ENCODE measurements at places on chromosomes 7 and 10.

DNA sequence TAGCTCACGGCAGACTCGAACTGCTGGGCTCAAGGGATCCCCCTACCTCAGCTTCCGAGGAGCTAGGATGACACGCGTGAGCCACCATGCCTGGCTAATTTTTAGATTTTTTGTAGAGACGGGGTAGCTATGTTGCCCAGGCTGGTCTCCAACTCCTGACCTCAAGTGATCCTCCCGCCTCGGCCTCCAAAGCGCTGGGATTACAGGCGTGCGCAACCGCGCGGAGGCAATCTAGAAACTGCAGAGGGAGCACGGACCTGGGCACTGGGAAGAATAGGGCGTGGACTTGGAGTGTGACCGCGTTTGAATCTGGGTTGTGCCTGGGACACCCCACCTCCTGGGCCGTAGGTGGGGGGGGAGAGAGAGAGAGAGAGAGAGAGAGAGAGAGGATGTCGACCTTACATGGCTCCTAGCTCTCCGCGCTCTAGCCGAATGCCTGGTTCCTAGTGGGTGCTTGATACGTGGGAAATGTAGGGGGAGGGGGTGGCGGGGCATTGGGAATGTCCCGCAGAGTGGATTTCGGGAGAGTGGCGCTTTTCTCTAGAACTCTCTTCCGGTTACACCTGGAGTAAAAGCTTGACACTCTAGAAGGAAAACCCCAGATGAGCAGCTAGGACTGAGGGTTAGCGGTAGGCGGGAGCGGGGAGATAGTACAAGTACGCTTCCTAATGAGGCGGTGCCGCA is 1.2 kb upstream of the MAP3K8 start:
- DNase-seq = peak; percentile 72

DNA sequence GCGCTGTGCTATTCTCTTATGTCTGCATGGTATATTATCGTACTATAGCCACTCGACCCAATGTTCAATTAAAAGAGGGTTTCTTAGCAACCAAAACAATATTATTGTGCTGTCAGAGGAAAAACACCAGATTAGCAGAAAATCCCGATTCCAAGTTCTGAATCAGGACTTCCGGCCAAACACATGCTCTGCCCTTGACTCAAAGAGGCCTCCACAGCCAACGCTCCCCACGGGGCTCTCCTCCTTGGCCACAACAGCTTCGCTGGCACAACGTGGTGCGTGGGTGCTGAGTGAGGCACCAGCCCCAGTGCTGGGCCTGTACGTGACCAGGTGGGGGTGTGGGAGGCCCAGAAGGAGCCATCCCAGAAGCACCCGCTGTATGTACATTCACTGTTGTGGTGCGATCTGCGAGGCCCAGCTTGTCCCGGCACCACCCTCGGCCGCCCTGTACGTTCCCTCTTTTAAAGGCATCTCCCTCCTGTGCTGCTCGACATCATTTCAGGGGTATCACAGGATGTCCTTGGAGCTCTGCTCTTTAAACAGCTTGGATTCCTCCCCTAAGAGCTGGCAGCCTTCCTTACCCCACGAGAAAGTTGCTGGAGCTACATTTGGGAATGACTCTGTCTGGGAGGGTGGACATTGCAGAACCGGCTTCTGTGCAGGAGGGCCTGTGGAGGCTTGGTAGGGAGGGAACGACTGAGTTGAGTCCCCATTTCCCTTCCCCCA is 736.2 kb downstream of the PARD3 start:
- peak; percentile 92 for DNase-seq

DNA sequence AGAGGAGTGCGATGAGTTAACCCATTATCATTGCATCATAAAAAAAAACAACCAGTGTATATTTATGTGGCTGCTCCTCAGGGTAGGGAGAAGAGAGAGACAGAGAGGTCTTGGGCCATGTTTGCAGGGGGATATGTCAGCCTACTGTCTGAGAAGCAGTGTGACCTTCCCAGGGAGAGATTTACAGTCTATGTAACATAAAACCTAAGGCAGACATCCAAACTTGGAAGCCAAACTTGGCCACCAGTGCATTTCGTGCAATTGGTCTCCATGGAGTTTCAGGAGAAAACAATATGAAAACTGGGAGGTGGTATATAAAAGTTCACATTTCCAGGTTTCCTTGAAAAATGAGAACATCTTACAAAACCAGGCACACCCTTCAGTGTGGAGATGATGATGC is 85.9 kb upstream of the CXCL12 start:
- no peak for DNase-seq

DNA sequence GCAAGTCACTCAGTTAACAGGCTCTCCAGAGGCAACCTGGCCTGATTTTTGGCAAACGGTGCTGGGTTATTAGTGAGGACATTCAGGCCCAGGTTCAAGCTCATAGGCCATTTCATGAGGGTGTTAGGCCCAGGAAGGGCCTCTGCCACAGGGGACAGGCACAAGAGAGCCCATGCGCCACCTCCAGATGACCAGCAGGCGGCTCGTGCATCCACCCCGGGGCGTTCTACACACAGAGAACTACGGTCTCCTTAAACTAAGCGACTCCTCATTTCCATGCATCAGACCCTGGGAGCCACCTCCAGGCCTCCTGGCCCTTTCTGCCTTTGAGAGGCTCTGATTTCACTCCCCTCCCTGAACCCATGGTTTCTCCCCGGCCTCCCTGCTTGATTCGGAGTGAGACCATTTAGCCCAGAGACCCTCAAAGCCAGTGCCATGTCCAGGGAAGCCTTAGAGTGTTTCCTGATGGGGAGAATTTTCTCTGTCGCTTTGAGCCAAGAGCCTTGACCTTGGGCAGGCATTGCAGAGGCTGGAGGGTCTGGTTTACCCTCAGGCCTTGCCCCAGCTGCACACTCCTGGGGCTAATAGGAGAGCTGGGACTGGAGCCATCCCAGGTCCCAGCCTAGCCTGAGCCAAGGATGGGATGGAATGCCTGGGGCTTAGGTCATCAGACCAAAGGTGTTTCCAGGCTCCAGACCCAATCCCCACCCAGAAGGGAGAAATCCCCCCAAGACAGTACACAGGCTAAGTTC is 188.0 kb downstream of the GRID1 start:
- DNase-seq = no peak

DNA sequence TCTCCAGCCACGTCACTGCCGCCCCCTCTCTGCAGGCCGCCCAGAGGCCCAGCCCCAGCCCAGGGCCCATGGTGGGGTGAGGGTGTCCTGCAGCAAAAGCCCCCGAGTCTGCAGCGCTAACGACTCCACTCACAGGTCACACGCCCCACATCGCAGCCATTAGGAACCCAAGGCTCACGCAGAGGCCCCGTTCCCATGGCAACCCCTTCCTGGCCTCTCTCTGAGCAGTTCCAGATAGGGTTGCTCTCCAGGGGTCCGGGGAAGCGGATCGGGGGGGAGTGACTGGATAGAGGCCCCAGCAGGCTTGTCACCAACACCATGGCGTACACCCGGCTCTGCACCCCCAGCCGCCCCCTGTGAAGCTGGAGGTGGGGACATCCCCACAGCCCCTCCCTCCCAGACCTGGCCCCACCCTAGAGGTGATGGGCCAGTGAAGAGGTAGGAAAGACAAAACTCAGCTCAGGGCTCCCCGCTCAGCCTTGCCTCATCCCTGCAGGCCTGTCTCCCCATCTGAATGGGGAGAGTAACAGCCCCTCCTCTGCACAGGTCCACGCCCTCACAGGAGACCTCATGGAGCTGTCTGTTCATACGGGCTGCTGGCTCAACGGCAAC is 41.2 kb downstream of the TNRC18 start:
- DNase-seq = peak; percentile 48

Data from right cardiac atrium (tissue), 5 donors.